MCF 10A (cell line): ENCODE measurements at places on chromosomes 13 and 19.

GRCh38 chr13:46982856-46983582, 86.2 kb upstream of the HTR2A start:
- no peak for DNase-seq

DNA sequence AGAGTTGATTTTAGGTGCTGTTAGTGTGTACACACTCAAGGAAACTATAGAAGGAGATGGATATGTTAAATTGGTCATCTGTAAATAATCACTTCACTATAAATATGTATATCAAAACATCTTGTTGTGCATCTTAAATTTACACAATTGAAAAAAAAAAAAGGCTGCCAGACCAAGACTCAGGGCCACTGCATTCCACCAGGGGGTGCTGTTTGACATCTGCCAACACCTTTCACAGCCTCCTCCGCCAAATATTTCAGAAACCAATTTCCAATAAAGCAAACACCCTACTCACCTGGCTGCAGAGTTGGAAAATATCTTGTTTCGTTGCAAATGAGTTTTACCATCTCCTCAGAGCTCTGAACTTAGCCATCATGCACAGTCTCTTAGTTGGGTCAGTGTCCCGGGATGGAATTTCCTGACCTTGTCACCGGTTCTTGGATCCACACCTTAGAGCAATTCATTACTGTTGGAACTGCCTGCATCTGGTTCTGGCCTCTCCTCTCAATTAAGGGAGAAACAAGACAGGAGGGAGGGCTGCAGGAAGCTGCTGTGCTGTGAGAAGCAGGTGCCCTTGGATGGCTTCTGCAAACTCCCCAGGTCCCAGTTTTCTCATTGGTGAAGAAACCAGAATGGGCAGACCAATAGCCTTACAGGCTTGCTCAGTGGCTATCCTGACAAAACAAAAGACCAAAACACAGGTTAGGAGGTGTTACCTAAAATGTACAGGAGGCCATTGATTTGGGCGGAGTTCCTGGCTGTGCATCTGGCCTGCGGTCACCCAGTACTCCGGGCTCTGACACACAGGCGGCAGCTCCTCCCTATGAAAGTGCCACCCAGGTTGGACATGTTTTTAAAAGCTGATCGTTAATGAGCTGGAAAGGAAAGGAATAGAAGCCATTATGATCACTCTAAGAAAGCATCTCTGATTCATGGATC, 746.6 kb downstream of the UQCRFS1 start:
- peak; percentile 0 for DNase-seq

DNA sequence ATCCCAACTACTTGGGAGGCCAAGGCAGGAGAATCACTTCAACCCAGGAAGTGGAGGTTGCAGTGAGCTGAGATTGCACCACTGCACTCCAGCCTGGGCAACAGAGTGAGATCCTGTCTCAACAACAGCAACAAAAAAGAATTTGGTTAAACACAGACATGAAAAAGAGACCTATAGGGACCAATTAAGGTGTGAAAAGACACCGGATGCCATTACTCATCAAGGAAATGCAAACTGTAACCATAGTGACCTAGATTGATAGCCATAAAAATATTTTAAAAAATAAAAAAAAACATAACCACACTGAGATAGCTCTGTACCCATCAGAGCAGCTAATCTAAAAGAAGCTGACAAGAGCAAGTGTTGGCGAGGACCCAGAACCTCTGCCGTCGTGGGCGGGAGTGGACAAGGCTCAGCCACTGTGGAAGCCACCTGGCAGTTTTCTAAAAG, 37.1 kb upstream of the ISYNA1 start:
- no peak for DNase-seq

DNA sequence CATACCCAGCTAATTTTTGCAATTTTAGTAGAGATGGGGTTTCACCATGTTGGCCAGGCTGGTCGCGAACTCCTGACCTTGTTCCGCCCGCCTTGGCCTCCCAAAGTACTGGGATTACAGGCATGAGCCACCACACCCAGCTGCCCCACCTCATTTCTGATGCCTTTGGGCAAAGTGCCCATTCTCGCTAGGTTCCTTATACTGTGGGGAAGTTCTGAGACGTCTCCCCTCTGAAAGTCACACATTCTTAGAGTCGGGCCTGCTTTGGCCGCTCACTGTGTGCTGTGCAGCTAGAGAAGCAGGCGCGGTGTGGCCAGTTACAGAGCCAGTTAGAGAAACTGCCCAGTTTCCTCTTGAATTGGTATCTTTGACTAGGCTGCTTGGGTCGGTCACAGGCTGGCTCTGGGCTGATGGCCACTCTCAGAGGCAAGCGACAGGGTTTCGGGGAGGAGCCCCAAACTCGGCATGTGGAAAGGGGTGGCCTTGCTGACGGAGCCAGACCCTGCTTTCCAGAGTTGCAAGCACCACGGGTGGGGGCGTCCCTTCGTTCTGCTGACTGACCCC, 18.0 kb downstream of the PRAM1 start:
- DNase-seq, result no peak

GRCh38 chr19:932648-933552, 7.1 kb downstream of the ARID3A start:
- peak; percentile 77 for DNase-seq

GRCh38 chr19:54633401-54633800, 3.1 kb downstream of the LILRB1 start:
- DNase-seq, result no peak

GRCh38 chr13:80873589-80873988, 532.7 kb upstream of the SPRY2 start:
- DNase-seq, result no peak

GRCh38 chr13:108037348-108037747, 178.0 kb downstream of the LIG4 start:
- peak; percentile 22 for DNase-seq

- DNase-seq, result peak; percentile 40
Observed at GRCh38 chr13:101149735-101150384, 266.4 kb downstream of the NALCN start.

GRCh38 chr13:55615081-55615480, 1525.6 kb upstream of the PRR20A start:
- no peak for DNase-seq

GRCh38 chr19:13117176-13117771, 734 bp upstream of the TRMT1 start:
- DNase-seq, result no peak

- no peak for DNase-seq
Observed at GRCh38 chr13:98228661-98229341, 51.7 kb upstream of the RNF113B start.

GRCh38 chr19:40907968-40908735, 26.1 kb upstream of the CYP2A7 start:
- no peak for DNase-seq

DNA sequence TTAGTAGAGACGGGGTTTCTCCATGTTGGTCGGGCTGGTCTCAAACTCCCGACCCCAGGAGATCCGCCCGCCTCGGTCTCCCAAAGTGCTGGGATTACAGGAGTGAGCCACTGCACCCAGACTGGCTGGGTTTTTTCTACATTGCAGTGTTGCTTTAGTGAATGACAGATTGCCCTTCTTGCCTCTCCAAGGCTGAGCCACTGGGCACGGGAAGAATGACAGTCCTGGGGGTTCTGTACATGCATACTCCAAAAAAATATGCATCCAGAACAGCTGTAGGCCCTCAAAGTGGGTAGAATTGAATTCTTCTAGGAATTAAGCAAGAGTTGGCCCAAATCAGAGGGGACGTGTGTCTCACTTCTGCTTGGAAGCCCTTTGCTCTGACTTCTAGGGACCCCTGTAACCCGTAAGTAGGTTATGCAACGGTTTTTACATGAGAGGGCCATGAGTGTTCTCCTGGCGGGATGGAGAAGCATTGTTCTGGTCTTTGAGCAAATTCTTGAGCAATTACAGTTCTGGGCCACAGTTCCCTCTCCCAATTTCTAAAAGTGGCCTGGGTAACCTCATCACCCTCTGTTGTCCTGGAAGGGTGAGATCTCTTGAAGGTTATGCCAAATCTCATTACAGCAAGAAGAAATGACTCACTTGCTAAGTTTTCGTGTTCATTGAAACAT, 3.6 kb downstream of the ACTN4 start:
- peak; percentile 97 for DNase-seq

DNA sequence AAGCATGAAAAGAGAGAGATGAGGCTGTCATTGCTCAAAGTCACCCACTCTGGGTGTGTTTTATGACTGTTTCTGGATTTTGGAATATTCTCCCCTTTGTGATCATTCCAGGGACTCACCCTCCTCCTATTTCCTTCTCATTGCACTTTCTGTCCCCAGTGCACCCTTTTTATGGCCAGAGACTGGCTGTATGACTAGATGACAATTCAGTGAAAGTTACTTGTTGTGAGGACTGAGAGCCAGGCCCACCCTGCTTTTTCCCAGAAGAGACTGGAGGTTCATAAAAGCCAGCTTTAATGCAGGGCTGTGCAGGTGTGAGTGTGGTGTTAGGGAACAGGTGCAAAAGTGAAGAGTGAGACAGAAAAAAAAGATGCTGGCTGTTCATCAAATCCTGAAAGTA, 17.3 kb downstream of the CEACAM7 start:
- no peak for DNase-seq

- no peak for DNase-seq
Observed at GRCh38 chr19:6065685-6066374, 44.5 kb downstream of the RFX2 start.

- no peak for DNase-seq
Observed at GRCh38 chr19:47187797-47188196, 43.2 kb downstream of the BBC3 start.
